ENCODE measurements at places on chromosomes 1 and 21. TPM values are rescaled to one million over a fixed set of nuclear protein-coding genes. Genes with fewer than 3 reads are reported as not detected.

DNA sequence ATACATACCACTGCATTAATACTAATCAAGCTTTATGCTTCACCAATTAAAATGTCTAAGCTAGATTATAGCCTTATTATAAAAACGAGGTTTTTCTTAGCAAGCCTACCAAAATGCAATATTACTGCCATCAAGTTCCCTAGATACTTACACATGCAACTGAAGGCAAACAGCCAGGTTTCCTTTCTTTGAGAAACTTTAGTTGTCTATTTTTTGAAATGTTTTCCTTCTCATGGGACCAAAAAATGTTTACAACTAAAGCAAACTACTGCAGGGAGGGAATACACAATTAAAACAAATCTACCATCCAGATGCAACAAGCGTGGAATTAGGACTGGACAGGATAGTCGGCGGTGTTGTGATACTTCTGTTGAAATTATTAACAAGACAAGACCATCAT, 1.3 kb downstream of the ZNF644 start:
- peak; percentile 48 for DNase-seq
- no peaks in the 10 kb centered on the region for H3K36me3 ChIP-seq
- H3K27ac ChIP-seq = peak overlapping the region; percentile 97
- H3K27me3 ChIP-seq = no peaks in the 10 kb centered on the region
- H3K4me1 ChIP-seq = peaks cover 41% of the 10 kb centered on the region
- peak overlapping the region; percentile 87 for H3K4me3 ChIP-seq

DNA sequence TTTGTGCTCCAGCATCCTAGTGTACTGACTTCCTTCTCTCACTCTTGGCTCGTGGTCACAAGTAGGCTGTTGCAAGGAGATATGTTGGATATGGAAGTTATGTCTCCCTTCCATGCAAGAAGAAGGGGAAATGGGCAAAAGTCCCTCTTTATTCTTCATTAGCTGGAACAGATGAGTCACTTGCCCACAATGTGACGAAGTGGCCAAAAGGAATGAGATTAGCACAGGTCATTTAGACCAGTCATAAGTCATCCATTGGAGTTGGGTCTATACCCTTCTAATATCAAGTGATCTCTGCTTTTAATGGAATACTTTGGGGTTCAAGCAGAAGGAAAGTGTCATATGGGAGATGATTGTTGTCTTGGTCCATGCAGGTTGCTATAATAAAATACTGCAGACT, 91.2 kb upstream of the NGF start:
- peak overlapping the region; percentile 98 for H3K27ac ChIP-seq
- H3K4me1 ChIP-seq = peaks cover 72% of the 10 kb centered on the region
- DNase-seq = peak; percentile 84
- no peaks in the 10 kb centered on the region for H3K36me3 ChIP-seq

- no peaks in the 10 kb centered on the region for H3K36me3 ChIP-seq
- no peak overlapping the region for H3K27ac ChIP-seq
- peaks cover 2% of the 10 kb centered on the region for H3K27me3 ChIP-seq
- H3K4me3 ChIP-seq = no peak overlapping the region
- peaks cover 7% of the 10 kb centered on the region for H3K4me1 ChIP-seq
These were observed 5.9 kb upstream of the TTC22 start for GRCh38 chr1:54806931-54807611.

- DNase-seq = no peak
- no peak overlapping the region for H3K27ac ChIP-seq
- no peaks in the 10 kb centered on the region for H3K27me3 ChIP-seq
- H3K36me3 ChIP-seq = no peaks in the 10 kb centered on the region
- H3K4me1 ChIP-seq = peaks cover 20% of the 10 kb centered on the region
These were observed 6.7 kb downstream of the PFDN2 start for GRCh38 chr1:161111117-161111516.

GRCh38 chr1:236455243-236455642, 61.2 kb downstream of the EDARADD start:
- H3K4me1 ChIP-seq = no peaks in the 10 kb centered on the region
- H3K27ac ChIP-seq = no peak overlapping the region
- no peaks in the 10 kb centered on the region for H3K36me3 ChIP-seq
- no peaks in the 10 kb centered on the region for H3K27me3 ChIP-seq
- DNase-seq = no peak
- H3K4me3 ChIP-seq = no peak overlapping the region

DNA sequence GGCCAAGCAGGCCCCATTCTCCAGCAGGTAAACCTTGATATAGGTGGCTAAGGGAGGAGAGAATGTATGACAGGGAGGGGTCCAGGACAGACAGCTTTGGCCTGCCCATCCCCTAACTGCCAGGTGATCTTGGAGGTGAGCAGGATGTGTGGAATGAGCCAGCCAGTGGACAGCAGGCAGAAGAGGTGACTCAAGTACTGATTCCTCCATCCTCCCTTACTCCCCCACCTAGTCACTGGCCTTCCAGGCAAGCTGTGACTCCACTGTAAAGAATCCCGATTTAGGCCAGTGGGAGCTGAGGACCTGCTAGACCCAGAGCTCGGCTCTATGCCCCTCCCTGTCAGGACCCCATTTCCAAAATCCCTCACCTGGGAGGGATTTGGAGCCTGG, 36.6 kb downstream of the RIMS3 start:
- H3K4me3 ChIP-seq = no peak overlapping the region
- H3K4me1 ChIP-seq = no peaks in the 10 kb centered on the region
- no peak for DNase-seq
- no peaks in the 10 kb centered on the region for H3K36me3 ChIP-seq

DNA sequence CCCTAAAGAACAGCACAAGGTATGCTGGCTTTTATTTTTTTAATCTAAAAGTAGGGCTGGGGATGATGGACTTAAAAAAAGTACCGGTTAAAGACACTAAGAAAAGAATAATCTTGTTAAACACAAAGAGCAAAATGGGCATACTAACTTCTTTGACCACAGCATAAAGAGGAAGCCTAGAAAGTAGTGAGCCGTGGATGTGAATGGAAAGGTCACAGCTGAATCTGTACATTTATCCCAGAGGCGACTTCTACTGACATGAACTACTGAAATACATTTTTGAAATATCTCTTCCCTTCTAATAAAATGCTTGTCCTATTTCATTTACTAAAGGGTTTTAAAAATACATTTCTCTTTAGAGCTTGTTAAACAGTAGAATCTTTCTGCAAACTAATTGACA, 140.7 kb downstream of the SLC45A1 start:
- peaks cover 37% of the 10 kb centered on the region for H3K4me1 ChIP-seq
- DNase-seq = no peak
- no peaks in the 10 kb centered on the region for H3K36me3 ChIP-seq
- no peak overlapping the region for H3K27ac ChIP-seq
- no peak overlapping the region for H3K4me3 ChIP-seq
- no peaks in the 10 kb centered on the region for H3K27me3 ChIP-seq

GRCh38 chr1:160284220-160284781, 632 bp downstream of the PEX19 start:
- peak; percentile 90 for DNase-seq
- H3K27ac ChIP-seq = peak overlapping the region; percentile 93
- H3K4me3 ChIP-seq = peak overlapping the region; percentile 86
- peaks cover 8% of the 10 kb centered on the region for H3K4me1 ChIP-seq
- H3K27me3 ChIP-seq = no peaks in the 10 kb centered on the region

- peaks cover 6% of the 10 kb centered on the region for H3K4me1 ChIP-seq
- no peak overlapping the region for H3K27ac ChIP-seq
- DNase-seq = peak; percentile 69
These were observed 14.5 kb upstream of the CFAP298 start for GRCh38 chr21:32626621-32627196.

GRCh38 chr1:167238713-167239112, 18.0 kb downstream of the POU2F1 start:
- no peaks in the 10 kb centered on the region for H3K36me3 ChIP-seq
- no peaks in the 10 kb centered on the region for H3K4me1 ChIP-seq
- DNase-seq = no peak
- H3K27ac ChIP-seq = no peak overlapping the region
- H3K4me3 ChIP-seq = no peak overlapping the region
- H3K27me3 ChIP-seq = no peaks in the 10 kb centered on the region

DNA sequence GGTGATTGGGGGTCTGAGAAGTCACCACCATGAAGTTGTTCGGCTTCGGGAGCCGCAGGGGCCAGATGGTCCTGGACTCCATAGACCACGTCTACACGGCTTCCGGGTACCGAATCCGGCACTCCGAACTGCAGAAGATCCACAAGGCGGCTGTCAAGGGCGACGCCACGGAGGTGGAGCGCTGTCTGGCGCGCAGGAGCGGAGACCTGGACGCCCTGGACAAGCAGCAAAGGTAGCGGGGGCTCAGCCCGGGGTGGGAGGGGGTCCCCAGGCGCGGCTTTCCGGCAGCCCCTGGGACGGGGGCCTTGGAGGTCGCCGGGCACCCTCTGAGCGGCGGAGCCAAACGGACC, 146.5 kb downstream of the LIPI start:
- no peaks in the 10 kb centered on the region for H3K27me3 ChIP-seq
- no peaks in the 10 kb centered on the region for H3K36me3 ChIP-seq
- peak; percentile 76 for DNase-seq
- no peak overlapping the region for H3K27ac ChIP-seq
- H3K4me1 ChIP-seq = no peaks in the 10 kb centered on the region
- H3K4me3 ChIP-seq = peak overlapping the region; percentile 83

DNA sequence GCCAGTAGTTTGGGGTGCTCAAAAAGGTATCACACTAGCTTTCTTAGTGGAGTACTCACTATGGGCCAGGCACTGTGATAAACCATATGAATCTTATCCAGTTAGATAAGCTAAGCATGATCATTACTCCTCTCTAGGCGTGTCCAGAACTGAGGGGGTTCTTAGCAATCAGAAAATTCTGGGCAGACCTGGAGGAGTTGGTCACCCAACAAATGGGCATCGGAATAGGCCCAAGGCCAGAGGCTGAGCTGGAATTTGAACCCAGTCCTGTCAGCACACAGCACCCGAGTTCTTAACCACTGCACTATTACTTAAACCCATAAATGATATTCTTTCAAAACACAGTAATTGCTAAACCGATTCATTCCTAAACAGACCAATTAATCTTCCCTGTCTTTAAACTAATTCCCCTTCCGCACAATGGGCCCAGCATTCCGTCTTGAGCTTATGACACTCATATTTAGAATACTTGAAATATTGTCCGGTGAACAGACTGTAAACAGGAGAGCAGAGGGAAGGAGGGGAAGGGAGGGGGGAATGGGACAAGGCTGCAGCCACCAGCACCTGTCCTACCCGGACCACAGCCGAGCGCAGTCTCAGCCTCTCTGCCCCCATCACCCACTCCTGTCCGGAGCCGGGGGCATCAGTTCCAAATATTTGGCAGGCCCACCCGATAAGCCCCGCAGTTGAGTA, 113.0 kb upstream of the GADD45A start:
- H3K36me3 ChIP-seq = no peaks in the 10 kb centered on the region
- H3K4me3 ChIP-seq = no peak overlapping the region
- peaks cover 43% of the 10 kb centered on the region for H3K4me1 ChIP-seq
- no peak for DNase-seq
- H3K27me3 ChIP-seq = no peaks in the 10 kb centered on the region

DNA sequence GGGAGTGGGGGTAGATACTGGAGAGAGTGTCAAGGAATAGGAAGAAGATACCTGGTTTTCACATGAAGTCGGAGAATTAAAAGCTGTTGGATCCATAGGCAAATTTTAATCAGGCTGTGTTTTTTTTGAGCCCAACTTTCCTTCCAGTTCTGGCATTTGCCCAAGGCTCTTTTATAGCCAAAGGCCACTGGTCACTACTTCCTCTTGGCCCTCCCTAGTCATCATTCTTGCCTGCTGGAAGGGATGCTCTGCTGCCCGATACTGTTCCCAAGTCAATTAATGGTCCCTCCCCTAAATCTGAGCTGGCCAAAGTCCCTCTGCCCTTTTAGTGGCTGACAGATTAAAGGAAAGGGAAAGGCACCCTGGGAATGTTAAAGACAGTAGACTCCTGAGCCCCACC, 102.8 kb upstream of the ZNF648 start:
- no peaks in the 10 kb centered on the region for H3K36me3 ChIP-seq
- DNase-seq = no peak
- H3K4me3 ChIP-seq = no peak overlapping the region
- H3K4me1 ChIP-seq = no peaks in the 10 kb centered on the region
- no peak overlapping the region for H3K27ac ChIP-seq
- no peaks in the 10 kb centered on the region for H3K27me3 ChIP-seq

DNA sequence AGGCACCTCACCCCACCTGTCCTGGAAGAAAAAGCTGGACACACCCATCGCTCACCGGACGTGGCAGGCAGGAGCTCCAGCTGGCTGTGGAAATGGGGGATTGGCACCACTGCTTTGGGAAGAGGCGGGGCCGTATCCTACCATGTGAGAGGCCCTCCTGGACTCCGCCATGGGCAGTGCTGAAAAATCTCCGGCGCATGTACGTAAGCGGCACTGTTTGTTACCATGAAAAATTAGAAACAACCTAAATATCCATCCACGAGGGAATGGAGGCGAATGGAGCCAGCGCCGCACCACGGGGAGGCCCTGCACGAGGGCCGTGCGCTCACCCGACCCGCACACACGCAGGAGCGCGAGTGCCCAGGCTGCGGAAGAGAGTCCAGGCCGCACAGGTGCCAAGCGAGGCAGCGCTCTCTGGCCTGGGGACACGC, 3.1 kb downstream of the KRTAP10-8 start:
- H3K27ac ChIP-seq = no peak overlapping the region
- H3K27me3 ChIP-seq = no peaks in the 10 kb centered on the region
- no peak for DNase-seq
- H3K36me3 ChIP-seq = no peaks in the 10 kb centered on the region
- H3K4me1 ChIP-seq = no peaks in the 10 kb centered on the region

GRCh38 chr1:54254055-54254454, 54.1 kb downstream of the MRPL37 start:
- H3K4me3 ChIP-seq = no peak overlapping the region
- DNase-seq = peak; percentile 31
- no peaks in the 10 kb centered on the region for H3K36me3 ChIP-seq
- peaks cover 39% of the 10 kb centered on the region for H3K4me1 ChIP-seq
- H3K27ac ChIP-seq = peak overlapping the region; percentile 68

The CNKSR1 gene
- total RNA-seq = not detected

The DRAXIN gene
- not detected for total RNA-seq

The CD1E gene
- not detected for total RNA-seq

The KLHL21 gene
- total RNA-seq = 52.9 TPM

The PPFIA4 gene
- 16.1 TPM for total RNA-seq

The KLHDC9 gene
- 5.6 TPM for total RNA-seq

The ZNF648 gene
- not detected for total RNA-seq

The KCNT2 gene
- total RNA-seq = 0.76 TPM

The CD164L2 gene
- total RNA-seq = not detected

The C1orf232 gene
- total RNA-seq = not detected

The GUCA2B gene
- not detected for total RNA-seq

The LMX1A gene
- not detected for total RNA-seq

The FAM72B gene
- total RNA-seq = 1.9 TPM
